ENCODE measurements at places on chromosomes 12 and 14. TPM values are rescaled to one million over a fixed set of nuclear protein-coding genes. Genes with fewer than 3 reads are reported as not detected.

TAMALIN gene
- 12.1 TPM for total RNA-seq

ADCY4 gene
- total RNA-seq, result 1.3 TPM

DNA sequence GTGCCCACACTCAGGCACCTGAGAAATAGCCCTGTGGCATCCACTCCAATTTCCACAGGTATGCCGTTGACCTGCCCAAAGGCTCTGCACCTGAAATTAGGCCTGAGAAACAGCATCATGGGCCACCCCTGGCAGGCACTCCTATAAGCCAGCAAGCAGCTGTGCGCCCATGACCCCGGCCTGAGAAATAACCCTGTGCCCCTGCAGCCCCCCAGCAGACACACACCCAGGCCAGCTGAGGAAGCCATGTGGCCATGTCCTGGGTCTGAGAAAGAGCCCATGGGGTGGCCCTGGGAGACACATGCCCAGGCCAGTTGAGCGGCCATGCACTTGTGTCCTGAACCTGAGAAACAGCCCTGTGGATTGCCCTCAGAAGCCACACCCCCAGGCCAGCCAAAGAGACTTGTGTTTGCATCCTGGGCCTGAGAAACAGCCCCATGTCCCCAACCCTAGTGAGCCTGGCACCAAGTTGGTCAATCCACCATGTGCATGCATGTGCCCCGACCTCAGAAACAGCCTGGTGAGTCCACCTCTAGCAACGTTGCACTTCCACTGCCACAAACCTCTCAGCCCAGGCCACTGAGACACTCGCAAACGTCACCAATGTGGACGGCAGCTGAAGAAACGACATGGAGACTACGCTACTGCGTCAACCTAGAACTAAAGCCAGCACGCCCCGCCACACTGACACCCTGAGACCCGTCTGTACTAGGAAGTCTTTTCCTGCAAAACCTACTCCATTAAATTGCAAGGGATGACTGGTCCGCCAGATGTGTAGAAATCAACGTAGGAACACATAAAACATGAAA is 411.9 kb downstream of the TMEM121 start:
- H3K4me1 ChIP-seq, result no peaks in the 10 kb centered on the region
- H3K36me3 ChIP-seq, result no peaks in the 10 kb centered on the region
- no peak overlapping the region for H3K27ac ChIP-seq
- no peak for DNase-seq

DNA sequence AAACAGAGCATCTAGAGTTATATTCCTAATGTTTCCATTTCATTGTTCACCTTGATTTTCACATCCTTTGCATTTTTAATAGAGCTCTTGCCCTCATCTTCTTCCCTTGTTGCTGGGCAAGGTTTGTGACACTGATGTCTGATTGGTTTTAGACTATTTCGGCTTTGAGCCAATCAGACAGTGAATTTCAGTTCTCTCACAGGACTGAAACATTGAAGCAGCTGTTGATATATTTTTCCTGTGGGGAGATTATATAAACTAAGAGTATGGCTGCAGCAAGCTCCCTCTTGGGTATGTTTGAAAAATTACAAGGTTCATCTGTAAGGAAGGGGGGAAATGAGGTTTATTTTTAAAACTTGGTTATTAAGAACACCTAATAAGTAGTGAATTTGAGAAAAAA is 51.2 kb downstream of the ATF7IP start:
- H3K27me3 ChIP-seq, result no peaks in the 10 kb centered on the region
- H3K36me3 ChIP-seq, result no peaks in the 10 kb centered on the region
- peaks cover 3% of the 10 kb centered on the region for H3K4me1 ChIP-seq
- peak; percentile 96 for DNase-seq

DNA sequence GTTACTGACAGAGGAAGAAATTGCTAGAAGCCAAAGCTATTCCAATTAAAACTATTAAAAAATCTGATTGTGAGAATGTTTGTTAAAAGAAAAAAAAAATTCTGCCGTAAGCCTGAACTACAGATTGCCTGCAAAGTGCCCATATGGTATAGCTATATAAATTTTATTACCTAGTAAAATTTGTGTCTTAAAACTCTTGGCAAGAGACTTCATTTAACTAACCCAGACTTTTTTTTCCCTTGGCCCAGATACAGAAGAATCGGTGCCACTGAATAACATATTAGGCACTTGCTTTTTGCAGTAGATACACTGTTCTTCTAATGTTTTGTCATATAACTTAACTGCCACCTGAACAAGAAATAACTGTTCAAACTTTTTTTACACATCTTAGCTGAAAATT is 125.5 kb downstream of the RPS29 start:
- H3K4me1 ChIP-seq, result no peaks in the 10 kb centered on the region
- H3K27me3 ChIP-seq, result peaks cover 12% of the 10 kb centered on the region
- H3K27ac ChIP-seq, result no peak overlapping the region

DNA sequence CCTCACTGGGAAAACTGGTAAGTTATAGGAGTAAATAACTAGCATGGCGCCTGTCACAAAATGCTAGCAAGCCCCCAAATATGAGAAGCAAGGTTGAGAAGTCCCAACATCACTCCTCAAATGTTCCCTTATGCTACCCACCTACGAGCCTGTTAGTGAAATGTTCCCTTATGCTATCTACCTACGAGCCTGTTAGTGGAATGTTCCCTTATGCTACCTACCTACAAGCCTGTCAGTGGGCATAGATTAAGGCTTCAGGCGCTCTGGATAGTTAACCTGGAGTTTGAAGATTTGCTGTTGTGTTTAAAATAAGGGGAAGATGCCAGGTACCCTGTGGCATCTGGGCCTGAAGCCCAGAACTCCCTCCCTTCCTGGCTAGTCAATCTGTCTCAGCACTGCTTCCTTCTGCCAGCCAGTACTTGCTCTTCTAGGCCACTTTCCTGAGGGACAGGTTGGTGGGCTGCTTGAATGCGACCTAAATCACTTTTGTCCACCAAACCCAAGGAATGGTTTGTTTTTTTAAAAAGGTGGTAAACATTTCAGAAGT is 67.1 kb upstream of the SINHCAF start:
- no peaks in the 10 kb centered on the region for H3K4me1 ChIP-seq
- H3K4me3 ChIP-seq, result no peak overlapping the region
- no peak overlapping the region for H3K27ac ChIP-seq
- no peaks in the 10 kb centered on the region for H3K36me3 ChIP-seq
- DNase-seq, result no peak
- no peaks in the 10 kb centered on the region for H3K27me3 ChIP-seq

DNA sequence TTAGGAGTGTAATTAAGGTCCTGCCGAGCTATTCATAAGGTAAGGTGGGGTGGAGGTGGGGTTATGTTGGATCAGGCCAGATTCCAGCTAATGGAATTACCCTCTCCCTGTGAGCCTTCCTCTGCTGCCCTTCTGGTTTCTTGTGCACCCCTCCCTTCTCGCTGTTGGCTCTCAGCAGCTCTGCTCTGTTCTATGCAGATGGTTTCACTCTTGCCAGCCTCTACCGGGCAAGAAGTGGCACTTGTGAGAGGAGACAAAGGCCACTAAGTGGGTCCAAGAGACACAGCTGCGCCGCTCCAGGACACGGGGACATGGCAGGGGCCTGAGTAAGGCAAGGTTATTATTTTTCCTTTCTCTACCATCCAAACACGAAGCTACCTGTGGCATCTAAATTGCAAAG is 334.4 kb downstream of the EMP1 start:
- no peak for DNase-seq
- no peaks in the 10 kb centered on the region for H3K36me3 ChIP-seq
- H3K4me3 ChIP-seq, result no peak overlapping the region
- no peaks in the 10 kb centered on the region for H3K27me3 ChIP-seq
- H3K4me1 ChIP-seq, result no peaks in the 10 kb centered on the region
- H3K27ac ChIP-seq, result no peak overlapping the region

DNA sequence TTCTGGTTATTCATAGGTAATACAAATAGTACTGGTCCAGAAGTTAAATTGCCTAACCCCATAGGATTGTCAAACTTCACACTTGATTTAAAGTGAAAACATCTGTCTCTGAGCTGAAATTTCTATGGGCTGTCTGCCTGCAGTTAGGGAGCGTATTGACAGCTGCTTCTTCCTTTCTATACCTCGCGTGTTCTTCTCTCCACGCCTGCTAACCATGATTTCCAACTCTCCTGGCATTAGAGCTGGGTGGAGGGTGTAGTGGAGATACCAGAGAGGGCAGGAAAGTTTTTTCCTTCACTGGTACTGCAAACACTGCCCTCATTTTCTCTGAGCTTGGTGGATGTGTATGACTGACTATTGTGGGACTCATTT is 429.0 kb upstream of the FBXO33 start:
- H3K4me1 ChIP-seq, result no peaks in the 10 kb centered on the region
- no peaks in the 10 kb centered on the region for H3K27me3 ChIP-seq
- H3K4me3 ChIP-seq, result no peak overlapping the region
- no peaks in the 10 kb centered on the region for H3K36me3 ChIP-seq
- DNase-seq, result no peak
- H3K27ac ChIP-seq, result no peak overlapping the region

DNA sequence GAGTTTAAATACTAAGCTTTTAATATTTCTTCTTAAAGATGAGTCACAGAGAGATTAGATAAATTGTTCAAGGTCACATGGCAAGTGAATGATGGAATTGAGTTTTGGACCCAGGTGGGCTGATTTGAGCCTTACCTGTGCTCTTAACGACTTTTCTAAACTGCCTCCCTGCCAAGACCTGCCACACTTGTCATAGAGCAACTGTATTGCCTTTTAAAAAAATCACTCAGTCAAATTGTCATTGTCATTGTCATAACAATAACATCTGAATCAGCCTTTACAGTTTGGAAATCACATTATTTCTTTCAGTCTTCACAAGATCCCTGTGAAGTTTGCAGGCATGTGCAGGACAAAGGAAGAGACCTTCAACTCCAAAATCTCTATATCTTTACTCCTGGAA is 25.7 kb downstream of the SLC4A8 start:
- H3K27me3 ChIP-seq, result no peaks in the 10 kb centered on the region
- no peaks in the 10 kb centered on the region for H3K4me1 ChIP-seq
- H3K36me3 ChIP-seq, result no peaks in the 10 kb centered on the region

DNA sequence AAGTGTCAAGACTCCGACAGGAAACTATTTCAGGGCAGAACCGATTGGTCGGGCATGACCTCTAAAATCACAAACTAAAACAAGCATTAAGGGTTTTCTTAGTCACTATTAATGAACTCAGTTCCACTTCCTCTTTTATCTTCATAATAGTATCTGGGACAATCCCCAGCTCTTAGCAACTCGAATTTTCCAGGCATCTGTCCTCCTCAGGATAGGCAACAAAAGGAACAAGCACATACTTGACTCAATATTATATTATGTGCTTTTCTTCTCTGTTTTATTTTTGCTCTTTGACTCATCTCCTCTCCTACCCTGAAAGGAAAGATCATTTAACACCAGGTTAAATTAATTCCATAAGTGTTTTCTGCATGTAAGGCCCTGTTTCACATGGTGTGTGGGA is 638.3 kb upstream of the TBX3 start:
- no peaks in the 10 kb centered on the region for H3K27me3 ChIP-seq
- H3K36me3 ChIP-seq, result no peaks in the 10 kb centered on the region
- no peak overlapping the region for H3K4me3 ChIP-seq
- DNase-seq, result peak; percentile 59
- peak overlapping the region; percentile 45 for H3K27ac ChIP-seq

- H3K27ac ChIP-seq, result no peak overlapping the region
- no peaks in the 10 kb centered on the region for H3K27me3 ChIP-seq
Measured at GRCh38 chr14:98252820-98253219, 1019.2 kb downstream of the BCL11B start.

DNA sequence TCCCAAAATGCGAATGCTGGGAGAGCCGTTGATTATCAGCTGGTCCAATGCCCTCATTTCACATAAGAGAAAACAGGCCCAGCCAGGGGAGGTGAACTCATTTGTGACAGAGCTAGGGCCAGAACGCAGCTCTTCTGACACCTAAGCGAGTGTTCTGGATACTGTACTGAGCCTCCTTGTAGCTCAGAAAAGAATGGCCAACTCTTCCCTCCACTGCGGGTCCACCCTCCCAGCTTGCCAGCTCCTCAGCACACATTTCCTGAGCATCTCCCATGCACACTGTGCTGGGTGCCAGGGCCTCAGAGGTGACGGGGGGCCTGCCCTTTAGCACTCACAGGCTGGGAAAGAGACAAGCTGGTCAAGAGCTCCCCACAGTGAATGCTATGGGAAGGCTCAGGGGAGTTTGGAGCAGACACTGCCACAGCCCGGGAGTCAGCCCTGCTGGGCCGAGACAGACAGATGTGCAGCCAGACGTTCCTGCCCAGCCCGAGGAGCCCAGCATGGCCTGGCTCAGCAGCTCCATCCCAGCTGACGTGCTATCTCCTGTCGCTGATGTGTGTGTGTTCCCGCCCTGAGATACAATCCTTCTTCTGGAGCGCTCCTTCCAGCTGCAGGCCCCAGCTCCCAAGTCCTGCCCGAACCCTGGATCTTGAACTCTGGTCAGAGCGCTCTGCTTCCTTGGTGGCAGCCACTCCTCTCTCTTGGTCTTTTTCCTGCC is 3.5 kb downstream of the CMTM5 start:
- H3K27ac ChIP-seq, result no peak overlapping the region
- no peak overlapping the region for H3K4me3 ChIP-seq
- H3K4me1 ChIP-seq, result no peaks in the 10 kb centered on the region
- no peak for DNase-seq
- H3K27me3 ChIP-seq, result no peaks in the 10 kb centered on the region

- no peaks in the 10 kb centered on the region for H3K36me3 ChIP-seq
- DNase-seq, result no peak
- no peak overlapping the region for H3K27ac ChIP-seq
- no peaks in the 10 kb centered on the region for H3K4me1 ChIP-seq
- no peak overlapping the region for H3K4me3 ChIP-seq
Measured at GRCh38 chr14:57656853-57657252, 163.2 kb upstream of the CCDC198 start.

GRCh38 chr12:116513944-116514343 is 45.2 kb upstream of the MAP1LC3B2 start:
- H3K4me1 ChIP-seq, result no peaks in the 10 kb centered on the region
- H3K27ac ChIP-seq, result no peak overlapping the region
- no peak for DNase-seq
- no peak overlapping the region for H3K4me3 ChIP-seq
- no peaks in the 10 kb centered on the region for H3K36me3 ChIP-seq

DNA sequence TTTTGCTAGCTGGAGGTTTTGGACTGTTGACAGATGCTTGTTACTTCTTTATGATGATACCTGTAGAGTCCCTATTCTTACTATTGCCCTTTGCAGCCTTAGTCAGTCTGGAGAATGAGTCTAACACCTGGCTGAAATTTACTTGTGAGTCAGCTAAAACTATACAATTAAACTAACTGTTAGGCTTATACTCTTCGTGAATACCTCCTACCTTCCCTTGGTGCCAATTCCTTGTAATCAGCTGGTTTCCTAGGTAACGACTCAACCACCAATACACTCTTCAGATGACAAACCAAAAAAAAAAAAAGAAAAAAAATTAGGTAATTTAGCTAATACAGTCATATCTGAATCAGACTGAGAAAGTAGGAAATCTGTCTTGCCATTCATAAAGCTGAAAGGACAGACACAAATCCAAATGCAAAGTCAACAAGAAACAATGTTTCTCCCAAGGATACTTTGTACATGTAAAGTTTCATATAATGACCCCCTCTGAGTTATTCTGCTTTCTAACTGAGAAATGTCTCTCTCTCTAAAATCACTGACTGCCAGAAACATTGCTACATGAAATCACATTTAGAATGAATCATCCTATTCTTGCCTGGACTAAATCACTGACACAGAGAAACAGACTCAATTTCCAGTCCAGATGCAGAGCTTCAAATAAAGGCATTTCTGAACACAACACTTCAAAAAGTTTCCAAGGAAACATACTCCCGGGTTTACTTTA is 56.5 kb upstream of the CDKL1 start:
- H3K4me3 ChIP-seq, result no peak overlapping the region
- DNase-seq, result peak; percentile 90
- no peaks in the 10 kb centered on the region for H3K36me3 ChIP-seq
- no peaks in the 10 kb centered on the region for H3K27me3 ChIP-seq

GRCh38 chr12:97386133-97386581 is 76.4 kb upstream of the RMST start:
- no peaks in the 10 kb centered on the region for H3K27me3 ChIP-seq
- no peak for DNase-seq
- no peaks in the 10 kb centered on the region for H3K36me3 ChIP-seq
- no peaks in the 10 kb centered on the region for H3K4me1 ChIP-seq
- H3K27ac ChIP-seq, result no peak overlapping the region
- no peak overlapping the region for H3K4me3 ChIP-seq
